ENCODE measurements at places on chromosomes 5 and 9.

GRCh38 chr5:162719720-162720119 is 652.1 kb downstream of the GABRG2 start:
- no peak for DNase-seq

GRCh38 chr9:80899208-80899607 is 790.1 kb downstream of the TLE1 start:
- no peak for DNase-seq

GRCh38 chr9:104071589-104071988 is 22.5 kb upstream of the SMC2 start:
- no peak for DNase-seq

DNA sequence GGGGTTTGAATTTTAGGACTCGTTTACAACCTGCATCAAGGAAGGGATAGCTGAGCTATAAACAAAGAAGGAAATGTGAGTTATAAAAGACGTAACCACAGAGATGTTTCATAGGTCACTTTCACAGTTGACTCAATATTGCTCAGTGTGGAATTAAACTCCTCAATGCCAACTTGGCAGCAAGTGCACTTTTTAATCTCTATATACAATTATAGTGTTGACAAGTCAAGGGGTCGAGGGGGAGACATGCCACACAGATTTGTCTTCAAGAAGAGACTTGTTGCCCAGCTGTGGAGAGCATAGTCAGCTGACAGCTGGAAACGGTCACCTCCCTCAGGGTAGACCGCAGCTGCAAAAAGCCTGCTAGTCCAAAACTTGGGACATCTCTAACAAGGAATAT is 163.4 kb upstream of the DMAC1 start:
- DNase-seq, result no peak

DNA sequence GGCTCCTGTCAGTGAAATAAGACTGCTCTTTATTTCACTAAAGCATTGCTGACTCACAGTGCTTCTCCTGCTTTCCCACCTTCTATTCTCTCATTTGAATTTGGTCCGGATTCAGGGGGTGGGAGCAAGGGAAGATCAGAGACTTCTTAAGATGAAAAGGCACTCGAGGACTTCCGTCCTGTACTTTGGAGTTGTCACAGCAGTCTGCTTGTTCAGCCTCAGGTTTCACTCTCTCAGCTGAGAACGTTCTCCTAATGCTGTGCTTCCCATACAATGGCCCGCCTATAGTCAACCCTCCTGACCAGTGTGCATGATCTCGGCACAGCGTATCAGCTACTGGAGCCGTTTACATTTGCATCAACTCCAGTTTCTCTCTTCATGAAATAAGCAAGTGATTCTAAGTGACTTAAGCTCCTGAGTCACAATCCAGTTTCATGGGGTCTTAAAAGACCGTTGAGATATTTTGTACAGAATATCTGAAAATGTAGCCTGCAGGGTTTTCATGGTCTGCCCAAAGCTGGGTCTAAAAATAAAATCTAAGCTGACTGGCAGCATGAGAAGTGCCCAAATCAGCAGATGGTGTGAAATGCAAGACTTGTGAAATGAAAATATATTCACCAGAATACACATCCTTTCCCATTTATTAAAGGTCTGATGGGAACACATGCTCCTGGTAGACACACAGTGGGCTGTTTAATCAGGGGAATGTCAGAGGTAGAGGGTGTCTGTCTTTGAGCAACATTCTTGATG is 145.0 kb downstream of the ADCY2 start:
- DNase-seq, result no peak

DNA sequence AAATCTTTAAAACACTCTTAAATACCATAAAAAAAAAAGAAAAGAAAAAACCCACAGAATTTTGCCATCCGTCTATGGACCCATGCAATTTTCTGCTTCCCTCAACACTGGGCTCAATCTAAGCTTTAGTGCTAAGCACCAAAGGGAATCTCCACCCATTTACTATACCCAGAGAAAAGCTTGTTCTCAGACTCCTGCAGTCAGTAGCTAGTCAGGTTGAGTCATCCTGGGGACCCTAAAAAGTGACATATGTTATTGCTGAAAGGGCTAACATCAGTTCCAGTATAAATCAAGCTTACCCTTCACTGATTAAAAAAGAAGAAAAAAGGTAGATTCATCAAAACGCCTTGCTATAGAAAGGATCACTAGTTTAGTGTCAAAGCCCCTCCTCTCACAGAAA is 177.6 kb downstream of the MUSK start:
- DNase-seq, result no peak

Measured in thoracic aorta (tissue), 2 donors.